Activated CD8-positive, alpha-beta T cell treated with anti-CD3 and anti-CD28 coated beads for 36 hours (primary cell): ENCODE measurements at places on chromosomes 11 and 22. TPM values are rescaled to one million over a fixed set of nuclear protein-coding genes. Genes with fewer than 3 reads are reported as not detected.

DNA sequence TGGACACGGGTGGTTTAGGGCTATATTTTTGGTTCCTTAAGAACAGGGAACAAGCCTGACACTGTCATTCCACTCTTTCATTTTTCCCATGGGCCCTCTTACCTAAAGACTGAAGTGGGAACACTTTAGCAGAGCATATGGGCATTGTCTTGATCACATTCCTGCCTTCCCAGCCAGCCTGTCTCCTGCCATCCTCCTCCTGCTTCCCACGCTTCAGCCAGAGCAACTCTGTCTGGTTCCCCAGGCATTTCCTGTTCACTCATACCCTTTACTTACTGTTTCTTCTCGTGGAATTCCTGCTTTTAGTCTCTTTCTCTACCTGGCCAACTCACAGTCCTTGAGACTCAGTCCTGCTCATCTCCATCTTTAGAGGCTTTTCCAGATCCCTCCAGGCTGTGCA is 22.8 kb downstream of the MRPL16 start:
- peaks cover 14% of the 10 kb centered on the region for H3K36me3 ChIP-seq
- DNase-seq = no peak
- H3K4me1 ChIP-seq = peaks cover 18% of the 10 kb centered on the region

DNA sequence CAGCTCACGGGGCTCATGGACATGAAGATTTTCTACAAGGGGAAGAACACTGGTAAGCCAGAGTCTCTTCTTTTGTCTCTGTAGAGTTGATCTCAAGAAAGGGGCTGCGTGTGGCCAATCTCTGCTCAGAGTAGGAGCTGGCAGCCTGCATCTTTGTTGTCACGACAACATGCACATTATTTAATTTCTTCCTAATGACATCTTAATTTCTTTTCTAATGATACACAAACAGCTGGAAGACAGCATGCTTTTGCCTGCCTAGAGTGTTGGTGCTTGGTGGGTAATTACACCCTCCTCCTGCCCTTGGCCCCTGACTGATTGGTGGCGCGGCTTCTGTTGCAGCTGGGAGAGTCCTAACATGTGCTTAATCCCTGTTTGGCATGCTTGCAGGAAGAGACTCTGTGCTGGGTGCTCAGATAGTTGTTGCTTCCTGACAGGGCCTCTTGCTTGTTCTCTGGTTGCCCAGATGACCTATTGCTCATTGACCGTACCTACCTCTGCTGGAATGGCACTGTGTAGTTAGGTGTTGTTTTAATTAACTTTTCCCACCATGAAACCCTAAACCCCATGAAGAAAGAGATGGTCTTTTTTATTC is 106.9 kb upstream of the SORL1-AS1 start:
- H3K4me1 ChIP-seq = peaks cover 61% of the 10 kb centered on the region
- DNase-seq = no peak
- no peak overlapping the region for H3K4me3 ChIP-seq

- H3K4me1 ChIP-seq = no peaks in the 10 kb centered on the region
- H3K27me3 ChIP-seq = peaks cover 7% of the 10 kb centered on the region
- no peak overlapping the region for H3K27ac ChIP-seq
These were observed 158.4 kb upstream of the NARS2 start for GRCh38 chr11:78733031-78733430.

GRCh38 chr11:32420937-32421901 is 14.1 kb downstream of the WT1 start:
- H3K4me1 ChIP-seq = peaks cover 10% of the 10 kb centered on the region
- peaks cover 30% of the 10 kb centered on the region for H3K27me3 ChIP-seq
- no peaks in the 10 kb centered on the region for H3K36me3 ChIP-seq
- H3K4me3 ChIP-seq = no peak overlapping the region
- peak; percentile 57 for DNase-seq

DNA sequence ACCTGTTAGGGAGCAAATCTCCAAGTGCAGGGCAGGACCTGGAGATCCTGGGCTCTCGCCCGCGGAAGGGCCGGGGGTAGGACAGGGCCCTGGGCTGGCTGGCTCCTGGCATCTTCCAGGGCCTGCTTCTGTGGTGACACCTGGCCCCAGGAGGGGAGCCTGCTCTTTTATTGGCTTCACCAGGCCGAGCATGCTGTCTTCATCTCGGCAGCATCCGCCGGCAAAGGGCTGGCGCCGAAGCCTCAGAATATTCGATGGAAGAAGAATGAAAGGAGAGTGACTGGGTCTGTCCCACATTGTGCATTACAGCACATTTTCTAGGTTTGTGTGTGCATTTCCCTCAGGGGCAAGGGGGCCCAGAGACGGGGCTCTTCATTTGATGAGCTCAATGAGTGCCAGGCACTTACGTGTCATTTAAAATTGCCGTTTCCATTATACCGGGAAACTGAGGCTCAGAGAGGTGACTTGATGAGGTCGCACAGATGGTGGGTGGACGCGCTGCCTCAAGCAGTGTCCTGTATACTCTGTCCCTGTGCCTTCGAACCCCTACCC is 70.0 kb downstream of the RBX1 start:
- peak; percentile 2 for DNase-seq
- H3K4me1 ChIP-seq = peaks cover 9% of the 10 kb centered on the region
- peak overlapping the region; percentile 68 for H3K27ac ChIP-seq
- H3K4me3 ChIP-seq = peak overlapping the region; percentile 84
- H3K27me3 ChIP-seq = no peaks in the 10 kb centered on the region

DNA sequence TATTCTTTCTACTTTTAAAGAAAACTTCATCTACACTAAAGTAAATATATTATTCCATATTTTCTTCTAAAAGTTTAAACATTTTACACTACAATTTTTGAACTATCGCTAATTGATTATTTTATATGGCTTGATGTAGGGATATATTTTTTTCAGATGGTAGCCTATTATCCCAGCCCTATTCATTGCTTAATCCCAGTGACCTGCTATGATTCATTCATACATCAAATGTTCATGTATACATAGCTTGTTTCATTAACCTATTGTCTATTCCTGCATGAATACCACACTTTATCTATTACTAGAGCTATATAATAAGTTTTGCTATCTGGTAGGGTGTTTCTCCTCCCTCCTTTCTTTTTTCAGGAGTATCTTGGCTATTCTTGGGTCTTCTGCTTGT is 5.0 kb upstream of the ROBO4 start:
- no peak for DNase-seq
- H3K36me3 ChIP-seq = no peaks in the 10 kb centered on the region
- no peaks in the 10 kb centered on the region for H3K4me1 ChIP-seq
- H3K27ac ChIP-seq = no peak overlapping the region
- no peak overlapping the region for H3K4me3 ChIP-seq

NPAS4 gene
- total RNA-seq = 0.11 TPM

DNA sequence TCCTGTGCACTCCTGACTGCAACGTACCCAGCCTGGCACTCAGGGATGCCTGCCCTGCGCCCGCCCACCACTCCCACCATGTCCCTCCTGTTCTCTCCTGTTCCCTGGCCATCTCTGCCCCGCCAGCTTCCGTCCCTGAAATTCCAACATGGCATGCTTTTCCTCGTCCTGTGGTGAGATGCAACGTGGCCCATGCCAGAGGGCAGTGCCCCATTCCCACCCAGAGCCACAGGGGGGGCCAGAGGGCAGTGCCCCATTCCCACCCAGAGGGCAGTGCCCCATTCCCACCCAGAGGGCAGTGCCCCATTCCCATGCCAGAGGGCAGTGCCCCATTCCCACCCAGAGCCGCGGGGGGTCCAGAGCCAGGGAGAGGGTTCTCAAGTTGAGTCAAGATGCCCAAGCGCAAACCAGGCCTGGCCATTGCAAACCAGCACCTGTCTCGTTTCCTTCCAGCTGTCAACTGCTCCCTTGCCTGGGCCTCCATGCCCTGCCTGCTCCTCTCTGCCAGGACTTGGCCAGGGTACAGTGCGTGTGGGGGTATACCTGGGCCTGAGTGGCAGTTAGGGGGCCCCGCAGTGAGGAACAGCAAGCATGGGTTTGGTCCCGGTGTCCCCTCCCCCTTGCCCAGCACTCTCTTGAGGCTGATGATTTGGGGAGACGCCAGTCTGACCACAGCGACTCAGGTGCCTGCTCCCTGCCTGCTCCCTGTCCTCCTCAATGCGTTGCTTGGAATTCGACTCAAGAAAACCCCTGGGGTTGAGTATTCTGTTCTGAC is 14.6 kb downstream of the B3GAT1 start:
- DNase-seq = no peak
- peaks cover 9% of the 10 kb centered on the region for H3K27me3 ChIP-seq
- H3K27ac ChIP-seq = no peak overlapping the region

DNA sequence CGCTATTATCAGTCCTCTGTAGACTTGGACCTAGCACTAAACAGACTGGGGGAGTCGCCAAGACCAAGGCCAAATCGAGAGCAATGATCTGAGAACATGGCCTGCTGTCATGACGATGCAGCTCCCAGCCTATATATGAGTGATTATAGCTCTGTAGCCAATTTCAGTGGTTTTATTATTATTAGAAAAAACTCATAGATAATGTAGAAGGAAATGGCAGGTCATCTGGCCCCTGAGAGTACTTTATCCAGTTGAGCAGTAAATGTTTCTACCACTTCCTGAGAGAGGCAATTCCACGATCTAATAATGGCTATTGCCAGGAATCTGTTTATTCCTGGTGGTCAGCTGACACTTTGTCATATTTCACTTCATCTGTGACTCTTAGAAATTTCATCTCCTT is 666.7 kb downstream of the OPCML start:
- no peaks in the 10 kb centered on the region for H3K36me3 ChIP-seq
- no peak overlapping the region for H3K4me3 ChIP-seq
- DNase-seq = no peak
- H3K27me3 ChIP-seq = peaks cover 4% of the 10 kb centered on the region

GRCh38 chr11:76785513-76785912 is 2.4 kb downstream of the TSKU start:
- peak overlapping the region; percentile 70 for H3K4me3 ChIP-seq
- no peak overlapping the region for H3K27ac ChIP-seq
- DNase-seq = no peak
- H3K4me1 ChIP-seq = peaks cover 19% of the 10 kb centered on the region
- peaks cover 24% of the 10 kb centered on the region for H3K27me3 ChIP-seq

DNA sequence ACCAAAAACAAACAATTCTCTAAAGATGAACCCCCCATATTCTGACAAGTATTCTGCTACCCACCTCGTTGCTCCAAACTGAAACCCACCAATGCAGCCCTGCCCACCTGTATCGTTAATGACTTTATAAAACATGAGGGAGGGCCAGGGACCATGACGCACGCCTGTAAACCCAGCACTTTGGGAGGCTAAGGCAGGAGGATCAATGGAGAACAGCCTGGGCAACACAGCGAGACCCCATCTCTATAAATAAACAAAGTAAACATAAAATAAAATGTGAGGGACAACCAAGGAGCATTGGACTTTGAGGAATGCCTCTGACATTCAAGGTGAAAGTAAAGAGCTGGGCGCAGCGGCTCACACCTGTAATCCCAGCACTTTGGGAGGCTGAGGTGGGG is 39.8 kb upstream of the ATXN10 start:
- no peak overlapping the region for H3K4me3 ChIP-seq
- H3K36me3 ChIP-seq = no peaks in the 10 kb centered on the region
- no peaks in the 10 kb centered on the region for H3K4me1 ChIP-seq

ARHGAP42 gene
- total RNA-seq = 0.20 TPM
